Activated naive CD4-positive, alpha-beta T cell treated with Interleukin-2 at 50 U/mL for 16 hours (primary cell): ENCODE measurements at places on chromosomes 6 and 20.

DNA sequence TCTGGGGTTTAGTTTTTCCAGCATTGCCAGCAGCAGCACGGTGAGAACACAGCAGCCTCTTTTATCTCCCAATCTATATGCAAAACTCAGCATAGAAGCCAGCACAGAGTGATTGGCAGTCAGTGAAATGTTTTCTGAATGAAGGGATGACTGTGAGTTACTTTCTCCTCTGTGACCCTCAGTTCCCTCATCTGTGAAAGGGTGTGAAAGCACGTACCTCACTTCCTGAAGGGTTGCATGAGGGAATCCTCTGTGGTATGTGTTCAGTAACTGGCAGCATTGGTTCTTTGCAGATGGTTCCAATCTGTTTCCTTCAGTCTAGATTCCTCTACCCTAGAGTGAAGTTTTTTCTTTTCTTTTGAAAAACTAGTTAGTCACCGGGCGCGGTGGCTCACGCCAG, 40.0 kb downstream of the EFCAB8 start:
- DNase-seq = no peak

DNA sequence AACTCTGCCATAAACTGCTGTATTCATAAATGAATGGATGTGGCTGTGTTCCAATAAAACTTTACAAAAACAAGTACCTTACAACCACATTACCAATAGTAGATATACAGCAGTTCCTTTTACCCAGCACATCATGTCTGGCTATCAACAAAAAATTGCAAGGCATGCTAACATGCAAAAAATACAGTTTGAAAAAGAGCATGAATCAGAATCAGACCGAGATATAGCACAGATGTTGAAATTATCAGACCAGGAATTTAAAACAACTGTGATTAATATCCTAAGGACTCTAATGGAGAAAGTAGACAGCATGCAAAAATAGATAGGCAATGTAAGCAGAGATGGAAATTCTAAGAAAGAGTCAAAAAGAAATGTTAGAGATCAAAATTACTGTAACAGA, 8.4 kb upstream of the NUS1 start:
- DNase-seq = no peak

- no peak for DNase-seq
Observed at GRCh38 chr20:41462372-41463161, 95.9 kb upstream of the EMILIN3 start.

DNA sequence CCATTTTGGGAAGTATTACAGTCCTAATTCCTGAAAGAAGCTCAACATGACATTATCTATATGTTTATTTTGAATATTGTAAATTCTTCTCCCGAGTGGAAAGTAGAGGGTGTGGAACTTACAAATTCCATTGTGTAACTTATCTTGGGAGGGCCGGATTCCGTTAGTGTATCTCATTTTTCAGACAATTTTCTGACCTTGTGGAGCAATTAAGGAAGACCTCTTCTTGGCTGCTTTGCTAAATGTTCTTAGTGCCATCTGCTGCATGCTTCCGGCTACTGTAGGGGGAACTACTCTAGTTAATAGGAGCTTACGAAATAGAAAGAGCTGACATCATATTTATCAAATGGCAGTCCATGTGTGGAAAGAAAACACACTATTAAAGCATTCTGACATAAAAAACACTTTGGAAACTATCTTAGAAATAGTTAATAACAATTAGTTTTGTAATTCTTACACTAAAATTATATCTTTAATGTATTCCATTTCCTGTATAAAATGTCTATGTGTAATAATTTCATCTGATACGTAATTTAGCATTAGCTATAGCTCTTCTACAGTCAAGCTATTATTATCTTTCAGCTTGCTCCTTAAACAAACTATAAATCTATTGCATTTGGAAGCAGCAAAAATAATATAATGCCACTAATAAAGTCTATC, 41.5 kb upstream of the KCNQ5 start:
- DNase-seq = no peak

GRCh38 chr6:46357591-46357990, 133.7 kb downstream of the RCAN2 start:
- no peak for DNase-seq

DNA sequence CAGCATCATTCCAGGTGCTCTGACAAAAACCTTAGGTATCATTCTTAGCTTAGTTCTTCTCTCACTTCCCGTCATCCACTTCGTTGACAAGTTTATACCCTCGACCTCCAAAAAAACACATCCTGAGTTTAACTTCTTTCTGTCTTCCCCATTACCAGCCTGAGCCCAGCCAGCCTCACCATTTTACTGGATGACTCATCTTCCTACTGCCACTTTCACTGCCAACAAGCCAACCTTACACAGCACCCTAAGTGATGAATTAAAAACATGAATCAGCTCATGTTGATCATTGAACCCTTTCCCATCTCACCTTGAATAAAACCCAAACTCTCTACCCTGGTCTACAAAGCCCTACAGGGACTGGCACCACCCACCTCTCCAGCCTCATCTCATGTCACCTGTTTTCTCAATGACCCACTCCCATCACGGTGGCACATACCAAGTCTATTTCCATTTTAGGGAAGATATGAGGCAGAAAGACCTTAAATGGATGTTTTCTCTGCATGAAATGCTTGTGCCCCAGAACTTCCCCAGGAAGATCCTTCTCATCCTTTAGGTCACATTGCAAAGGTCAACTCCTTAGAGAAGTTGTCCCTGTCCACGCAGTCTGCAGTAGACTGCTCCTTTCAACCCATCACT, 9.9 kb upstream of the UST start:
- DNase-seq = no peak

GRCh38 chr6:166488076-166488685, 98.3 kb downstream of the RAMACL start:
- peak; percentile 76 for DNase-seq

- no peak for DNase-seq
Observed at GRCh38 chr20:40766790-40767614, 78.0 kb upstream of the MAFB start.

DNA sequence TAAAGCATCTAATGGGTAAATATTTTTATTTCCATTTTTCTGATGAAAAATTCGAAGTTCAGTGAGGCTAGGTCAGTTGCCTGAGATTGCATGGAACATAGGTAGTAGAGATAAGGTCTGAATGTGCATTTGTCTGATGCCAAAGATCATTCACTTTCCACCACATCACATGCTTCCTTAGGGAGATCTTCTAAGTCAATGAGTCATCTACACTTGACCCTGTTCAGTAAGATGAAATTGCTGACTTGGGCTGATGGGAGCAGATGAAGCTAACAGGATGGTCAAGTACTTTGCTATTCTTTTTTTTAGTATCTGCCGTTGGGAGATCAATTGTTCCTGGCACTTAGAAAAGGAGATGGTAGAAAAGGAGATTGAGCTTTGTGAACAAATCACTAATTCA, 511.3 kb downstream of the PHF3 start:
- no peak for DNase-seq

DNA sequence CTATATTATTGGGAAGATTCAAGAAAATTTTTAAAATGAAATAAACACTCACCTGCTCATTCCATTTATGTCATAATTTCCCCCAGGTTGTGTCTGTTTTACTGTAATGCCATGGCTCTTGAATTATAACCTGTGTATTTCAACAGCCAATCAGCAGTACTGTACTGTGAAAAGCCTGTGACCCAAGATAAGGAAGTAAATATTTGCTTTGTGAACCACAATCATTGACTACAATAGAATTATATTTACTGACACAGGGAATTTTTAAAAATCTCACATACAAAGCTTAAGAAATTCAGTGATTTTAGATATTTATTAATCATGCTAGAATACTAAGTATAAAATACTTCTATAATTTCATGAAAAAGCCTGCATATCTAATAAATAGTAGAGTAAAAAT, 6.0 kb downstream of the RGS17 start:
- no peak for DNase-seq

GRCh38 chr20:64121586-64121985, 14.2 kb upstream of the NPBWR2 start:
- no peak for DNase-seq

DNA sequence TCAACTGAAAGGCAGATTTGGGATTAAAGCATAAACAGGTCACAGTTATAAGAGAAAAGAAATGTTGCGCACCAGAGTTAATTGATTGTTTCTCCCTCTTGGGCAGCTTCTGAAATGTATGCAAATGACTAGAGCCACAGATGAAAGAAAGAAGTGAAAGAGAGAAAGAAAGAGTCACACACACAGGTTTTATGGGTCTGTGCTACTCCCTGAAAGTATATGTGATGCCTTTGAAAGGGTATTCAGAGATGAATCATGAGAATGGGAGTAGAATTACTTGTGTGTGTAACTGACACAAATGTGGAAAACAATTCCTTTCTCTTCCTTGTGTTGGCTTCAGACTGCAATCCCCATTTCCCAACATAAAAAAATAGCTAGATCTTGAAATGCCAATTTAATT, 196.9 kb downstream of the FOXA2 start:
- no peak for DNase-seq

DNA sequence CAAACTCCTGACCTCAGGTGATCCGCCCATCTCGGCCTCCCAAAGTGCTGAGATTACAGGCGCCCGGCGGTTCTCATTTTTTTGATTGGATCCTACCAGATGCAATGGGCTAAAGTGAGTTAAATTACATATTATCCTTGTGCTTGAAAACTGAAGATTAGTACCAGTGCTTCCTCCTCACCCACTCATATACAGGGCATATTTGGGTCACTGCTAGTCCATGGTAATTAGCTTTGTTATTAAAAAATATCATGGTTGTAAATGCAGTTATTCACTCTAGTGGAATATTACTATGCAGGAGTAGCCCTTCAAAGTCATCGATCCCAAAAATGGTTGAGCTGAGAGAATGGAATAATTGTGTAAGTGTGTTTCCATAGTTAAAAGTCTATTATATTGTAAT, 26.5 kb downstream of the ZNF292 start:
- no peak for DNase-seq

- no peak for DNase-seq
Observed at GRCh38 chr6:159102373-159103160, 57.8 kb upstream of the TAGAP start.

DNA sequence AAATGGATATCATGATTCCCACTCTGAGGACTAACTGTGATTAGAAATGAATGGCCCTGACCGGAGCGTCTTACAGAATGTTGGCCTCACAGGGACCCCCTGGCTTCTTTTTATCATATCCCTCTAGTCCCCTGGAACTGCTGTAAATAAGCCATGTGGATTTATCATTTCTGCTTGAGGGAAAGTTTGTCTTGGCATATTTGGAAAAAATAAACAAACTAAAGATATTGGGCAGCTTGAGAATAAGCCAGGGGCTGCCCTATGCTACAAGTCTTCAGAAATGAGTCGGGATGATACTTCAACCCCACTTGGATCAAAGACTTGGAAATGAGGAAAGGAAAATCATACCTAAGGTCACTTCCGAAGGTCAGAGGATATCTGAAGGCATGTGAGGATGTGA, 179.1 kb downstream of the THBS2 start:
- no peak for DNase-seq

DNA sequence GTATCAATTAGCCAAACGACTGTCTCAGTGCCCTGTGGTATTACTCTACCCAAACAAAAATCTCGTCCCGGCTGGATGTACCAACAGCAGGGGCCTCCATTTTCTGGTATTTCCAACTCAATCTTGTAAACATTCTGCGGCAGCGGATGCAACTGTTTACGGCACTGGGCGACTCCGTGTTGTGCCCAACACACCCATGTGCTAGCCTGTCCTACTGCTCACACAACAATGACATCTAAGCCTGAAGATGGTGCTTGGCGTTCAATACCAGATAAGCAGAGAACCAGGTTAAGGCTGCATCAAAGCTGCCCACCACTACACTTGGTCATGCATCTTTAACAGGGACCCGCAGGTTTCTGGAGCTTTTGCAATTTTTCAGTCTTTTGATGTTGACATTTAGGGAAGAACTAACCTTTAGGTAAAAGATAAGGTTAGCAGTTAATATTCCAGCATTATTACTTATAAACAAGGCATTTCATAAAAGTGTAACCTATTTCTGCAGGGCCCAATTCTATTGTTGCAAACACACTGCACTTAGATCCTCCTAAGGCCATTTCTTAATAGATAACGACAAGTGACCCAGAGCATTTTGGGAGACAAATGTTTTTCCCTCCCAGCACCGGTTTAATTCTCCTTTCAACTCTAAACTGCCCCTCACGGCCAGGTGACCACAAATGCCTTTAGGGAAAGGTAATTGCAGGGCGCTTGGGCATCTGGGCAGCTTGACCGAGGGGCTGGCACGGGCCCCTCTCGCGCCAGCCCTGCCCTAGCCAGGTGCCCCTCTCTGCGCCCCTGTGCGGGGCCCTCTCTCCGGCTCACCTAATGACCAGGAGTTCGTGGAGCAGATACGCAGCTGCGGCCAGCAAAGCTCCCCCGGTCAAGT, 945 bp downstream of the FAXC start:
- no peak for DNase-seq

DNA sequence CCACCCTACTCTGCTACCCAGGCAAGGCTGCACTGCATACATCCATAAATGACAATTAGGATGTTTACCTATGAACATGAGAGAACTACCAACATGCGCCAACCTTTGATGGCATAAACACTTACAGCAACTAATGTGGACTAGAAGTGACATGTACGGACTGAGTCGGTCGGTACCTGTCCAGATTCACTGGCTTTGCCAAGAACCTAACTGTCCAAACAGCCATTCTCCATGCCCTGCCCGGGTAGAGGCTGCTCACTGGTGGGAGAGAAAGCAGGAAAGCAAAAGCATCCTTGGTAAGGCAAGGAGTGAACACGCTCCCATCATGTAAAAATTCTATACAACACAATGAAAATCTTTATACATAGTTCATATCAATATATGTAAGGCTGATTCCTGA, 30.0 kb downstream of the SYNDIG1 start:
- no peak for DNase-seq

DNA sequence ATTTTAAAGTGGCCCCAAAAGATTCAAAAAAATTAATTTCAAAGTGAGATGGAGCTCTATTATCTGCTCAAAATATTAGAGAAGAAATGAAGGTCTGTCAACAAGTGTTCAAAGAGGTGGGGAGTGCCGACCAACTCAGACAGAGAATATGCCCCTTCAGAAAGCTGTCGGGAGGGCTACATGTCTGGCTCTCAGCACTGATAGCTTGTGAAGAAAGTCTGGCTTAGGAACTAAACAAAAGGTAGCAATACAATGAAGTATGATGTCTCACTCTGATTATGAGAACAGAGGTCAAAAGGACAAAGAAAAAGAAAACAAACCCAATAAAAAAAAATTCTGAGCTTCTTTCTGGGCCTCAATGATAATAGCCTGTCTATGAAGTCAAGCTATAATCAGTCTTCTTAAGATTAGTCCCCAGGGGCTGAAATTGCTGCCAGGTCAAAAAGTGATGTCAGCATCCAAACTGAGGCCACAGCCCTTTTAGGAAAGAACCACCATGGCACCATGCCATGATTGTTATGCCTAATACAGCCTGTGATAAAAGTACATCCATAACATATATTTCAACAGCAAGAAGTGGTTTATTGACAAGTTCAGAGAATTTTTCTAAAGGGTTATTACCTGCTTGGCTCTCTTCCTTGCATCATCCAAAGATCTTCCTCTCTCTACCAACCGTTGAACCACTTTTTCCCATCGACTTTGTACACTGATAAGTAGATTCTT, 150.9 kb downstream of the DST start:
- DNase-seq = no peak
